ENCODE measurements at places on chromosomes 5 and 9.

- H3K27ac ChIP-seq = peak overlapping the region; percentile 8
- H3K36me3 ChIP-seq = peaks cover 14% of the 10 kb centered on the region
- H3K4me3 ChIP-seq = no peak overlapping the region
- peaks cover 42% of the 10 kb centered on the region for H3K4me1 ChIP-seq
- no peak for DNase-seq
These were observed 38.3 kb downstream of the DAPK1 start for GRCh38 chr9:87535817-87536539.

DNA sequence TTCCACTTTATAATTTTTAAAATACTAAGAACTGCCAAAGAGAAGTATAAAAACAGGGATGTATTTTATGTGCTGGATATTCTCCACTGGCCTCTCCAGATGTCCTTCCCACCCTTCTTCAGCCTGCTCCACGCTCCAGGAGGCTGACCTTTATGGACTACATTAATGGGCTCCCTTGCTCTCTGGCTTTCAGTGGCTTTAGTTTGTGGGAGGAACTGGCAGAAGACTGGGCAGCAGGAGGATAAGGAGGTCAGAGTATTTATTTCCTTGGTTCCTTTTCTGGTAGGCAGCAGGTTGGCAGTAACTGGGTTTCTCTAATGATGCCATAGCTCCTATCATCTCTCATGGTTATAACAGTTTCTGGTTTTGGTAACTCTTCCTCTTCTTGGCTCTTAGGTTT, 133.9 kb downstream of the PAM start:
- H3K27me3 ChIP-seq = no peaks in the 10 kb centered on the region
- no peak overlapping the region for H3K27ac ChIP-seq
- peaks cover 3% of the 10 kb centered on the region for H3K36me3 ChIP-seq
- H3K4me1 ChIP-seq = no peaks in the 10 kb centered on the region

GRCh38 chr5:40494631-40495236, 185.0 kb upstream of the PTGER4 start:
- no peaks in the 10 kb centered on the region for H3K4me1 ChIP-seq
- H3K27ac ChIP-seq = no peak overlapping the region
- H3K36me3 ChIP-seq = no peaks in the 10 kb centered on the region
- no peak for DNase-seq

GRCh38 chr5:43010935-43011315, 29.2 kb downstream of the ANXA2R start:
- no peak for DNase-seq
- H3K4me1 ChIP-seq = no peaks in the 10 kb centered on the region
- peaks cover 70% of the 10 kb centered on the region for H3K27me3 ChIP-seq
- H3K36me3 ChIP-seq = no peaks in the 10 kb centered on the region

DNA sequence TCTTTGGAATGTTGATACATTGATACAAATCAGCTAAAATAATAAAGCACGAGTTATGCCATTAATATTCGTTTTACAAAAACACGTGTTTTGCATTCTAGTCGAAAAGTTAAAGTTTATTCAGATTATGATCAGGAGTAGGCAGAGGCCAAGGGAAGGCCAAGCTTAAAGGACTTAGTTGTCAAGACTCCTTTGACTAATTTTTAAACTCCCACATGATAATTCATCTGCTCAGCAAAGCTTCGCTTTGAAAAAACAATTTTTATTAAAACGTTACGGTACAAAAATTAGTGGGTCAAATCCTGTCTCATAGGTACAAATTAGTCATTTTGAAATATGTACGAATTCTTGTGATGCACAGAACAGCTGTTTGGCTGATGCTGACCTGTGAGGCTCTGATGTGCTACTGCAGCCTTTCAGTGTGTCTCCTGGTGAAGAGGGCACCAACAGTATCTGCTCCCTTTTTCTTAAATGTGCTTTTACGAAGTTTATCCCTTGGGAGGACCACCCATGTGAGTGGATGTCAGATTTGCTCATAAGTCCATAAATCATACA, 23.0 kb upstream of the NR3C1 start:
- H3K4me3 ChIP-seq = no peak overlapping the region
- no peak overlapping the region for H3K27ac ChIP-seq
- DNase-seq = no peak
- peaks cover 4% of the 10 kb centered on the region for H3K36me3 ChIP-seq
- H3K27me3 ChIP-seq = peaks cover 3% of the 10 kb centered on the region

DNA sequence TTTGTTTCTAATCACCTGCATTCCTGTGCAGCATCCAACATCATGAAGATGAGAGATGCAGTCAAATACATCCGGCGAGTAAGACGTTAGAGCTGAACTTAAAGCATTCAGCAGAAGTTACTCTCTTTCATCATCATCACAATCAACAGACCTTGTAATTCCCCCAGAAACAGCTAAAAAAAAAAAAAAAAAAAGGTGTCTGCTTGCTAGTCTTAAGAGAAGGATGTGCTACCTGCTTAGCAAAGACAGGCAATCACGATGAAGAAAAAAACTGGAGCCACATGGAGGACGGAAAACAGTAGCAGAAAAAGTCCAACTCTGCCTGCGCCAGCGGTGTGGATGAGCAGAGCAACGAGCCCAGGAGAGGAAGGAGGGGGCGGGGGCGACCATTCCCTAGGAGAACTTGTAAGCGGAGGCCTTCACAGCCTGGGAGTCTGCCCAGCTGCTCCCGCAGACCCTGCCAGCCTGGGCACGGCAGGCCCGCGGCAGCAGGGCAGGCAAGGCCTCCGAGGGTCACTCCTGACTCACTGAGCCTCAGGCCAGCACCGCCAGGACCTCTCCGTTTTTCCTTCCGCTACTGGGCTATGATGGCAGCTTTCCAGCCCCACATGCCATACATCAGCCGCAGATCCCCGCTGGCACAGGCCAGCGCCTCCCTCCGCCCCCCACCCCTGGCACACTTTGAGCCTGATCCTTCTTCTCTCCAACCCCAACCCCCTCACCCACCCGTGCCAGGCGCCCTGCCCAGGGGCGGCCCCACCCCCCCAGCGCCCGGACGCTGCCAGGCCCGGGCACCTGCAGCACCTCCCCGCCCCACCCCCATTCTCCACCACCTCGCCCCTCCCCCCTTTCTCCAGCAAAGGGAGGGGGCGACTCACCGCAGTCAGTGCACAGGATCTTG, 1.4 kb downstream of the NRG2 start:
- peaks cover 9% of the 10 kb centered on the region for H3K4me1 ChIP-seq
- no peaks in the 10 kb centered on the region for H3K36me3 ChIP-seq
- peaks cover 77% of the 10 kb centered on the region for H3K27me3 ChIP-seq
- peak overlapping the region; percentile 82 for H3K4me3 ChIP-seq
- no peak for DNase-seq
- H3K27ac ChIP-seq = no peak overlapping the region

GRCh38 chr5:140718266-140718592, 18.0 kb downstream of the ZMAT2 start:
- no peak for DNase-seq
- peaks cover 2% of the 10 kb centered on the region for H3K27me3 ChIP-seq
- H3K4me3 ChIP-seq = peak overlapping the region; percentile 66
- H3K4me1 ChIP-seq = no peaks in the 10 kb centered on the region
- no peaks in the 10 kb centered on the region for H3K36me3 ChIP-seq

- H3K4me3 ChIP-seq = no peak overlapping the region
- no peaks in the 10 kb centered on the region for H3K27me3 ChIP-seq
- DNase-seq = no peak
These were observed 58.3 kb downstream of the TRIO start for GRCh38 chr5:14201325-14202045.

- H3K4me1 ChIP-seq = no peaks in the 10 kb centered on the region
- DNase-seq = no peak
- H3K36me3 ChIP-seq = peaks cover 41% of the 10 kb centered on the region
- no peak overlapping the region for H3K27ac ChIP-seq
These were observed 68.6 kb downstream of the ERMP1 start for GRCh38 chr9:5764130-5764868.

GRCh38 chr9:111099199-111100008, 61.1 kb upstream of the LPAR1 start:
- no peak overlapping the region for H3K4me3 ChIP-seq
- peaks cover 37% of the 10 kb centered on the region for H3K4me1 ChIP-seq
- no peak overlapping the region for H3K27ac ChIP-seq
- H3K36me3 ChIP-seq = no peaks in the 10 kb centered on the region
- H3K27me3 ChIP-seq = peaks cover 24% of the 10 kb centered on the region

DNA sequence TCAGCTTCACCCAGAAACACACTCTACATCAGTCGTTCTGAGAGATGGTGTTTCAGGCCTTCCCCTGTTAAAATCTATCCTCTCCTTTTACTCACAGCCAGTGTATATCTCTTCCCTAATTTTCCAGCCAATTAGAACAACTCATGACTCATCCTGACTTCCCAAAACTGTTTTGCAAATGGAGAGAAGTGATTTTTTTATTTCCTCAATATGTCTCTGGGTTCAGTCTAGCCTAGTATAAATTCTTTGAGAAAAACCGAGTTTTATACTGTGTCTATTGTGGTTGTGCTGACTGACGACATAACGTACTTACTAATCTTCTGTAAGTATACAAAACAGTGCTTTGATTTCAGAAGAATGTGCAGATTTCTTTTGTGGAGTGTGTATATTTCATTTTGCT, 28.4 kb upstream of the CAST start:
- no peak overlapping the region for H3K27ac ChIP-seq
- peaks cover 4% of the 10 kb centered on the region for H3K36me3 ChIP-seq
- no peak for DNase-seq
- no peak overlapping the region for H3K4me3 ChIP-seq
- no peaks in the 10 kb centered on the region for H3K27me3 ChIP-seq
- peaks cover 17% of the 10 kb centered on the region for H3K4me1 ChIP-seq

- no peaks in the 10 kb centered on the region for H3K36me3 ChIP-seq
- peak; percentile 53 for DNase-seq
- H3K27ac ChIP-seq = no peak overlapping the region
- H3K4me3 ChIP-seq = no peak overlapping the region
- no peaks in the 10 kb centered on the region for H3K27me3 ChIP-seq
- H3K4me1 ChIP-seq = peaks cover 5% of the 10 kb centered on the region
These were observed 181.3 kb downstream of the AUH start for GRCh38 chr9:91180240-91180929.

GRCh38 chr5:151553130-151553670, 37.9 kb downstream of the FAT2 start:
- DNase-seq = no peak
- H3K36me3 ChIP-seq = no peaks in the 10 kb centered on the region
- H3K4me1 ChIP-seq = no peaks in the 10 kb centered on the region
- no peak overlapping the region for H3K4me3 ChIP-seq
- no peak overlapping the region for H3K27ac ChIP-seq

GRCh38 chr9:4375424-4376200, 75.7 kb upstream of the GLIS3 start:
- H3K36me3 ChIP-seq = no peaks in the 10 kb centered on the region
- H3K4me1 ChIP-seq = no peaks in the 10 kb centered on the region
- peaks cover 3% of the 10 kb centered on the region for H3K27me3 ChIP-seq
- no peak for DNase-seq
- no peak overlapping the region for H3K27ac ChIP-seq
- no peak overlapping the region for H3K4me3 ChIP-seq

- H3K27me3 ChIP-seq = no peaks in the 10 kb centered on the region
- no peak for DNase-seq
- H3K27ac ChIP-seq = no peak overlapping the region
- H3K4me3 ChIP-seq = no peak overlapping the region
- H3K4me1 ChIP-seq = peaks cover 4% of the 10 kb centered on the region
These were observed 5.1 kb upstream of the HEXB start for GRCh38 chr5:74679966-74680365.

- no peaks in the 10 kb centered on the region for H3K4me1 ChIP-seq
- DNase-seq = no peak
- H3K4me3 ChIP-seq = no peak overlapping the region
- no peaks in the 10 kb centered on the region for H3K36me3 ChIP-seq
These were observed 1117.2 kb upstream of the DMAC1 start for GRCh38 chr9:8916771-8917170.

DNA sequence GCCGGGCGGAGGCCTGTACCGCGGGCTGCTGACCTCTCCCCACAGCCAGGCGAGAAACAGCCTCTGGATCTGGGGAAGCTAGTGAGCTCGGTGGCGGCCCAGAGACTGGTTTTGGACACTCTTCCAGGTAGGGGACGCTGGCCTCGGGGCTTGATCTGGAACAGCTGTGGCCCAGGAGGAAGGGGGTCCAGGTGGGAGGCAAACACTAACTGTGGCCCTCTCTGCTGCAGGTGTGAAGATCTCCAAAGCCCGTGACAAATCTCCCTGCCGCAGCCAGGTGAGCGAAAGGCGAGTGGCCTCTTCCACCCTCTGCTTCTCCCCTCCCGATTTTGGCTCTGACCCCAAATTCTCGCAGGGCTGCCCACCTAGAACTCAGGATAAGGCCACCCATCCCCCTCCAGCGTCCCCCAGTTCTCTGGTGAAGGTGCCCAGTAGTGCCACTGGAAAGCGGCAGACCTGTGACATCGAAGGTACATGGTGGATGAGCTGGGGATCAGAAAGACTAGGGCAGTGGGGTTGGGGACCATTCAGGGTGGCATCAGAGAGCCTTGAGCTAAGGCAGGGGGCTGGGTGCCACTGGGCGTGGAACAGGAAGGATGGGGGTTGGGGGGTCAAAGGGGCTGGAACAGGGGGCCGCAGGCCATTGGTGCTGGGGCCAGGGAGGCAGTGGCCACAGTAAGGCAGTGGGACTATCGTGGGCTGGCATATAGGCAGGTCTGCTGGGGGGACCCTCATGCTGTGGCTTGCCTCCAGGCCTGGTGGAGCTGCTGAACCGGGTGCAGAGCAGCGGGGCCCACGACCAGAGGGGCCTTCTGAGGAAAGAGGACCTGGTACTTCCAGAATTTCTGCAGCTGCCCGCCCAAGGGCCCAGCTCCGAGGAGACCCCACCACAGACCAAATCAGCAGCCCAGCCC, 12.9 kb upstream of the SLC34A1 start:
- peak overlapping the region; percentile 81 for H3K4me3 ChIP-seq
- peaks cover 6% of the 10 kb centered on the region for H3K27me3 ChIP-seq

DNA sequence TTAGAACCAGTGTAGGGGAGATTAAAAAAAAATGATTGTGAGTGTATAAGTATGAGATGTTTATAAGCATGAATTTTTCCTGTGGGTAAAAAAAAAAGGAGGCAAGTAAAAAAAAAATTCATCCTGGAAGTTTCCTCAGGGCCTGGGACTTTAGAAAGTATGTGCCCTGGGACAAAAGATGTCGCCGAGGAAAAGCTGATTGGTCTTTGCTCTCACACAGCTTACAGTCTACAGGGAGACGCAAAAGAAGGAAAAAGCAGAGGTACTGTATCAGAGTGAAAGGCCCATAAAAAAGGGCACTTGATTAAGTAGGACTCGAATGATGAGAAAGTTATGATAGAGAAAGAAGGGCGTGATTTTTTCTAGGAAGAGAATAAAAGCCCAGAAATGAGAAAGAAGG, 501.4 kb upstream of the MEF2C start:
- no peak overlapping the region for H3K27ac ChIP-seq
- no peaks in the 10 kb centered on the region for H3K4me1 ChIP-seq
- H3K36me3 ChIP-seq = no peaks in the 10 kb centered on the region
- H3K27me3 ChIP-seq = no peaks in the 10 kb centered on the region

Measured in type B pancreatic cell (in vitro differentiated cells).